ENCODE measurements at places on chromosomes 11 and 22. TPM values are rescaled to one million over a fixed set of nuclear protein-coding genes. Genes with fewer than 3 reads are reported as not detected.

GRCh38 chr22:44363980-44364750 lies 51.4 kb upstream of the SHISAL1 start:
- no peaks in the 10 kb centered on the region for H3K36me3 ChIP-seq
- no peaks in the 10 kb centered on the region for H3K27me3 ChIP-seq
- H3K4me3 ChIP-seq = no peak overlapping the region

DNA sequence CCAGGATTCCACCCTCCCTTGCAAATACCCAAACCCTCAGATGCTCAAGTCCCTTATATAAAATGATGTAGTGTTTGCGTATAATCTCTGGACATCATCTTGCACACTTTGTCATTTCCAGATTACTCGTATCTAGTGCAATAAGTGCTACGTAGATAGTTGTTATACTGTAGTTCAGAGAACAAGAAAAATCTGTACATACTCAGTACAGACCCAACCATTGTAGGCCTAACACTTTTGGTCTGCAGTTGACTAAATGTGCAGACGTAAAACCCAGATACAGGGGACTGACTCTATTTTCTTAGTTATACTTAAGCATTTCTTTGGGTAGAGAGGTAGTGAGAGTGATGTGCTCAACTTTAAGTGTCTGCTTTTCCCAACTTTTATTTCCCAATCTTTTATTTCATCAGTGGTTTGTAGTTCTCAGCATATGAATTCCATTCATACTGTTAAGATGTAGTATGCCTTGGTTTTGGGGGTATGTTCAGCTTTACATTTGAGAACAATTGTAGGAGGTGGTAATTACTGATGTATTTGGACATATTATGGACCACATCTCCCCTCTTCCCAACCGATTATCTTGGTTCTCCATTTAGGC lies 43.9 kb downstream of the DDX6 start:
- no peaks in the 10 kb centered on the region for H3K4me1 ChIP-seq
- no peaks in the 10 kb centered on the region for H3K36me3 ChIP-seq
- H3K27ac ChIP-seq = no peak overlapping the region
- H3K27me3 ChIP-seq = no peaks in the 10 kb centered on the region
- DNase-seq = no peak

DNA sequence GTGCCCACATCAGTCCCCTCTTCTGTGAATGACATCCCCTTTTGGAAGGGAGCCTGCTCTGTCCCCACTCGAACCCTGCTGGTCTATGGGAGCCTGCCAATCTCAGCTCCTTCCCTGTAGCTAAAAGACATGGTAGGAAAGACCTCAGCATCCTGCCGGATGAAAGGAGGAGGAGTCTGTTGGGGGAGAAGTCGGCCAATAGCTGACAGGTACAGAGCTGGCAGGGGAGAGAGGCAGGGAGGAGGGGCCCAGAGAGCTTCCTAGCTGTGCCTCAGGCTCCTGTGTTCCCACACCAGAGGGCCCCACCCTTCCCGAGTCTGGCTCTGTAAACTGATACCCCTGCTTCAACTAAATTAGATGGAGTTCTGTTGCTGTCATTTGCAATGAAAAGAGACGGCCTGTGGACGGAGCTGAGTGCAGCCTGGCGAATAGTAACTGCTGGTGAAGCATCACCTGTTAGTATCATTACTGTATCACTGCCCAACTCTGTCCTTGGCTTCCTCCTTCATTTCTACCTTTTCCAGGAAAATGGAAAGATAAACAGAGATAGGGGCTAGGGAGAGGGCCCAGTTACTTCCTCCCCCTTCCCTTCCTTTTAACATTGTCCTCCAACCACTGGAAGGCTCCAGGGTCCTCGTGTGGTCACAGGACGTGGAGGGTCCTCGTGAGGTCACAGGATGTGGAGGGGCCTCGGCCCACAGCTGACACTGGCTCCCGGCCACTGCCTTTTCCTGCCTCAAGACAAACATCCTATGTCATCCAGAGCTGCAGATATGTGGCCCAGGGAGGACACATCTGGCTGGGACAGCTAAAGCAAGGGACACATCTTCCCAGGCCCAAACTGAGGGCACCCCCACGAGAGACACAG lies 15.1 kb downstream of the FXYD6 start:
- no peak for DNase-seq
- peaks cover 8% of the 10 kb centered on the region for H3K27me3 ChIP-seq
- peaks cover 5% of the 10 kb centered on the region for H3K4me1 ChIP-seq
- H3K36me3 ChIP-seq = no peaks in the 10 kb centered on the region
- H3K27ac ChIP-seq = no peak overlapping the region

- no peaks in the 10 kb centered on the region for H3K27me3 ChIP-seq
- H3K4me1 ChIP-seq = peaks cover 13% of the 10 kb centered on the region
- DNase-seq = no peak
- no peak overlapping the region for H3K4me3 ChIP-seq
- no peaks in the 10 kb centered on the region for H3K36me3 ChIP-seq
Observed at GRCh38 chr22:30718491-30718890, 23.8 kb downstream of the OSBP2 start.

GRIK4 gene
- 0.12 TPM for total RNA-seq

- H3K4me3 ChIP-seq = no peak overlapping the region
- no peaks in the 10 kb centered on the region for H3K4me1 ChIP-seq
- H3K36me3 ChIP-seq = peaks cover 6% of the 10 kb centered on the region
- H3K27ac ChIP-seq = no peak overlapping the region
- no peak for DNase-seq
Observed at GRCh38 chr22:38554281-38554680, 15.7 kb downstream of the DMC1 start.

All from activated T-cell treated with anti-CD3 and anti-CD28 coated beads, Interleukin-2, amount 50 U/mL, for 72 hours (primary cell).